CD4-positive, alpha-beta T cell treated with Interleukin-2 at 100 ng/mL for 4 hours (primary cell): ENCODE measurements at places on chromosomes 5 and 9.

DNA sequence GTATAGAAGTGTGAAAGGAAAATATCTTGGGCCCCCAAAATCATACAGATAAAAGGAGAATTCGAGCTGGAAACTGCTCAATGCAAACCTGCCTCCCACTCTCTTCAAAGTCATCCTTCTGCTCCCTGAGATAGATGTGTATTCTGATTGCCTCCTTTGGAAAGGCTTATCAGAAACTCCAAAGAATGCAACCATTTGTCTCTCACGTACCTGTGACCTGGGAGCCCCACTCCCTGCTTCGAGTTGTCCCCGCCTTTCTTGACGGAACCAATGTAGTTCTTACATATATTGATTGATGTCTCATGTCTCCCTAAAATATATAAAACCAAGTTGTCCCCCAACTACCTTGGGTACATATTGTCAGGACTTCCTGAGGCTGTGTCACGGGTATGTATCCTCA is 163.8 kb downstream of the DIRAS2 start:
- no peak for DNase-seq

DNA sequence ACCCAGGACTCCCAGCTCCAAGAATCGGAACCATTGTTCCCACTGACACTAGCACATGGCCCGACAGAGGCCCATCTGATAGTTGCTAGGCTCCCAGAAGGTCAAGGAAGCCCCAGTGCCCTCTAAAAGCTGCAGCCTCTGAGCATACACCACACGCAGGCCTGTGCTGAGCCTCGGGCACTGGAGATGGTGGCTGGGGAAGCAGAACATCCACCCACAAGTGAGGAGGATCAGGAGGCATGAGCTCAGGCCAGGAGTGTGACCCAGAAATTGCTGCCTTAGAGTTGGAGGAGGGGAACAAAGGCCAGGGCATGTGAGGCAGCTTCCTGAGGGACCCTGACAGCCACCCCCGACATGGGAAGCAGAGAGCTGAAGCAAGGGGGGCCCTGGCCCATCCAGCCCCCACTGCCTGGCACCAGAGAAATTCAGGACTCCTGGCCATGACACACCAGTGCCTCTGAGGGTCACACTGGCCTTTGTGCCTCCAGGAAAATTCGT is 21.4 kb downstream of the IPPK start:
- DNase-seq = no peak

DNA sequence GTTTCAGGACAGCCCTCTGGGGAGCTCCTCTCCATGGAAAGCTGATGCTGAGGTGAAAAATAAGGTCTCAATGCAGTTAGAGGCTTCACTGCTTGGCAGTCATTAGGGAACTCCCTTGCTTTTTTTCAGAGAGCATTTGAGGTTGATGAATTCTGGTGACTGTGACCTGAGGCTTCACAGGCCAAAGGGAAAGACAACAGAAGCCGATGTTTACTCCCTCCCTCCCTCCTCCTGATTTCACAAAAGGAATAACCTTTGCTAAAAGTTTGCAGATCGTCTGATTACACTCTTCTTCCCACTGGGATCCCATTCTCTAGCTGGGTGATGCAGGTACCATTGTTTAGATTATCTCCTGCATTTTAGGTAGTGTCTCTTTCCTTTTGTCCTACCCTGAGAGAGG is 329.4 kb downstream of the KIF4B start:
- DNase-seq = no peak

- DNase-seq = no peak
Observed at GRCh38 chr9:77028478-77028877, 9.0 kb downstream of the FOXB2 start.

DNA sequence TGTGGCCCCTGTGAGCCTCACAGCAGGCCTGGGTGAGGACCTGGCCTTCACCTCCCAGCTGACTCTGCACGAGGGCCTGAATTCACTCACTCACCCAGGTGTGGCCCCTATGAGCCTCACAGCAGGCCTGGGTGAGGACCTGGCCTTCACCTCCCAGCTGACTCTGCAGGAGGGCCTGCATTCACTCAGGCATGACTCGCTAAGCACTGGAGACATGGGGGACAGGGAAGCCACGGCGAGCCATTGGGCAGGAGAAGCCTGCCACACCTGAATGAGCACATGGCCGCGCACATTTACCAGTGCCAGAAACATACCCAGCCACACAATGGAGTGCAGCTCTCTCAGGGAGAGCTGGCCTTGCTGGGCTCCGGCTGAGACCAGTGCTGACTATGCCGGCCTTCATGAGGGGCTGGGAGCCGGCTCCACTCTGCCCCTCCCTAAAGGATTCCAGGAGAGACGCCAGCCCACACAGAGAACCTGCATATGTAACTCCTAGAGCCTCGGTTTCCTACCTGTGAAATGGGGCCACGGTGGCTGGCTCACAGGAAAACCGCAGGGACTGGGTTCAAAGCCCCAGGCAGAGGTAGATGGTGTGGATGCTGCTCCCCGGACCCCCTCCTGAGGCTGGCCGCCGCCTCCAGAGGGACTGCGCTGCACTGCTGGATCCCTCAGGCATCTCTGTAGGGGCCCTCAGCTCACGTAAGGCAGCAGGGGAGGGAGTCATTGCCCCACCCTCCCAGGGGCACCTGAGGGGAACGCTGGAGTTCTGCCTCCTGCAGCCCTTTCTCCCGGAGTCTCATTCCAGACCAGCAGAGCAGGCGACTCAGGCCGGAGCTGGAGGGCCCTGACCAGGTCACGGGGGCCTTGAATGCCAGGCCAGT is 7.2 kb downstream of the ADAMTS2 start:
- DNase-seq = no peak

DNA sequence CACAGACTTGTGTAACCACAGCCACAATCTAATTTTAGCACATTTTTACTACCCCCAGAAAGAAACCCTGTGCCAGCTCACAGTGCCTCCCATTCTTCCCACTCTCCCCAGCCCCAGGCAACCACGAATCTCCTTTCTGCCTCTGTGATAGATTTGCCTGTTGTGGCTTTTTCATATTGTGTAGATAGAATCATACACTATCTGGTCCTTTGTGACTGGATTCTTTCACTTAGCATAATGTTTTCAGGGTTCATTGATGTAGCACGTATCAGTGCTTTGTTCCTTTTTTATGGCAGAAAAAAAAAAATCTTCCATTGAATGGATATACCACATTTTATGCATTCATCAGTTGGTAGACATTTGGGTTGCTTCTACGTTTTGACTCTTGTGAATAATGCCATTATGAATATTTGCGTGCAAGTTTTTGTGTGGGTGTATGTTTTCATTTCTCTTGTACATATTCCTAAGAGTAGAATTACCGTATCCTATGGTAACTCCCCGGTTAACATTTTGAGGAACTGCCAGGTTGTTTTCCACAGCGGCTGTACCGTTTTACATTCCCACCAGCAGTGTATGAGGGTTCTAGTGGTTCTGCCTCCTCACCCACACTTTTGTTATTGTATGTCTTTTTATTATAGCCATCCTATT is 64.5 kb downstream of the RCL1 start:
- no peak for DNase-seq

DNA sequence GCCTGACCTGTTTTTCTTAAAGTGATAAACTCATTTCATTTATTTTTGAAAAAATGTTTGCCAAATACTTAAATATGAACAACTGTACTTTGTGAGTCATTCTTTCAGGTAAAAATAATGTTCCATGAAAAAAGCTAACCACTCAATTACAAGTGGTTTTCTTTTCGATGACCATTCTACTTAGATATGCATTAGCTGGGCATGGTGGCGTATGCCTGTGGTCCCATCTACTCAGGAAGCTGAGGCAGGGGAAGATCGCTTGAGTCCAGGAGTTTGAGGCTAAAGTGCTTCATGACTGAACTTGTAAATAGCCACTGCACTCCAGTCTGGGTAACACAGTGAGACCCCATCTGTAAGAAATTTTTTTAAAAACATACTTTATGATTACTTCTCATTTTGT is 4.0 kb upstream of the WDR70 start:
- DNase-seq = no peak

DNA sequence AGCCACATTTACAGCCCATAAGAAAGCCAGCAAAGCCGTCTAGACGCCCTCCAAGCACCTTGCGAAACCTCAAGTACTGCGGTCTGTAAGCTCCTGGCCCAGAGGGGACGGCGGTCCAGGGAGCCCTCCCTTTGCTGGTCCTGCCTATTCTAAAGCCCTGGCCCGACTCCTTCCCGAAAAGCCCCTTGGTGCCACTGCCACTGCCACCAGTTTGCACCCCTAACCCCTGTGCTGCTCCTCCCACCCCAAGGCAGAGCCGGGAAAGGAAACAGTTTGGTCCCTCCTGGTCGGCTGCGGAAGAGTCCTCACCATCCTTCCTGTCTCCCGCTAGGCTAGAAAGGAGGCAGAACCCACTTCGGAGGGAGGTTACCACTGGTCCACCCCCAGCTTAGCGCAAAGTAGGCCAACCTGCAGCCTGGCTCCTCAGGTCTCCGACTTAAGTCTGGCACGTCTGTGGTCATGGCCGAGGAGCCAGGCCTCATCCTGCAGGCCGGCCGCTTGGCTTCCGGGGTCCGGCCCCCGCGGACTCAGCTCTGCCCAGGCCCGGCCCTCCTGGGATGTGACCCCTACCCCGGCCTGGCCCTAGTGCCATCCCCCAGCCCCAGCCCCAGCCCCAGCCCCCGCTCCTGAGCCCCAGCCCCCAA is 916 bp downstream of the TOR1A start:
- DNase-seq = no peak

- DNase-seq = no peak
Observed at GRCh38 chr5:11560915-11561697, 343.1 kb downstream of the CTNND2 start.

DNA sequence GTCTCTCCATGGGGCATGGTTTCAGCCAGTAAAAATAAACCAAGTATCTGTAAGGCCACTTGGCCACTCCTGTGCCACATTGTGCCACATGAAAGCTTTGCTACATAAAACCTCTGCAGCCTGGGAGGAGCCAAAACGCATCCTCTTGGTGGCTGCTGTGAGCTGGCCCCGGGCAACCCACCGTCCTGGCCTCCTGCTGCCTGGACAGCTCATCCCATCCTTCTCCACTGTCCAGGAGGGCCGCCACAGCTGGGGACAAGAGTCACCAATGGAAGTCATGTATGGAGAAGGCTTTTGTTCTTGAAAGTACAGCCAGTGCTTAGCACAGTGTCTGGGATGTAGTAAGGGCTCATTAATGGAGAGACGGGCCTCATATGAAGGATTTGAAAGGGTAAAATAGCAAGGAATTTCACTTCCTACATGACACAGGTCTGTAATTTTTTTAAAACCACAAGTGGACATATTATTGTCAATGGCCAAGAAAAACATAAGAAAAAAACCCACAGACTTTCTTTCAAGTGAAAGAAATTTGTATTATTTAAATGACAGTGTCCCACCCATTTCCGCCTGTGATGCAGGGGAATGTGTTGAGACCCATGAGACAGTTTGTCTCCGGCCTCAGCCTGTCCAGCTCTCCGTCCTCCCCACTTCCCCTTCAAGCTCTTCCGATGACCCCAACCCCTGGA is 6.6 kb downstream of the PTGES start:
- DNase-seq = no peak

- DNase-seq = no peak
Observed at GRCh38 chr9:111386386-111386785, 56.4 kb upstream of the OR2K2 start.

- DNase-seq = no peak
Observed at GRCh38 chr9:26870292-26870691, 22.3 kb downstream of the CAAP1 start.

GRCh38 chr5:94288937-94289336 is 329.5 kb downstream of the KIAA0825 start:
- DNase-seq = no peak

- DNase-seq = no peak
Observed at GRCh38 chr5:177311392-177311722, 341 bp downstream of the MXD3 start.

- DNase-seq = no peak
Observed at GRCh38 chr5:158406884-158407823, 548.2 kb upstream of the CLINT1 start.

GRCh38 chr5:109719978-109720377 is 30.3 kb downstream of the MAN2A1 start:
- DNase-seq = no peak

DNA sequence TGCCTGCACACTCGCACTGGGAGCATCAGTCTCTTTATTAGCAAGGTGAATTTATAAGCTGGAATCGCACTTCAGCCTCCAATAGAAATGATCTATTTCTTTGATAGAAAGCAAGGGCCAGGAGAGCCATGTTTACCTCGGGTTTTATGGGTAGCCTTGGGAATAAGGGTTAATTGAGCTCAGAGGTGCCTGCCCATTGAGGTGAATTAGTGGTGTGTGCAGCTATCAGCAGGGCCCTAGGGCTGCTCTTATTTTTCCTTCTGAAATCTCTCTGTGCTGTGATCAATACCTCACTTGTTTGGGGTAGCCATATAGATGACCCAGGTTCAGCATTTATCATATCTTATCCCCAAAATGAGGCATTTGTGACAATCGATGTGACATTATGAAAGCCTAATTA is 297.8 kb downstream of the EBF1 start:
- no peak for DNase-seq

DNA sequence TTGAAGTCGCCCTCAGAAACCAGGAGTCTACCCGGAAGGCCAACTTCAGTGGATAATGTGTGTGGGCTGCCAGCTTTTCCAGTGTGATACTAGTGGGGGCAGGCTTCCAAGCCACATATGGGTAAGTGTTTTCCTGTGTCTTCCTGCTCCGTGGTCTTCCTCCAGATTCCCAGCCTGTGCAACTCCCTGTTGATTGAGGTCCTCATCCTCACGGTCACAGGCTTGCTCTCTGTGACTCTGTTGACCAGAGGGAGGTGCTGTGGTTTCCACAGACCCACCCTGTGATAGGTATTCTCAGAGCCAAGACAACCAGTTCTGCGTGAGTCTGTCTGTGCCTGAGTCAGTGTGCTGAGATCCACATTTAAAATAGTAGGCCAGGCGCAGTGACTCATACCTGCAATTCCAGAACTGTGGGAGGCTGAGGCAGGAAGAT is 388.0 kb upstream of the IRX2 start:
- no peak for DNase-seq

DNA sequence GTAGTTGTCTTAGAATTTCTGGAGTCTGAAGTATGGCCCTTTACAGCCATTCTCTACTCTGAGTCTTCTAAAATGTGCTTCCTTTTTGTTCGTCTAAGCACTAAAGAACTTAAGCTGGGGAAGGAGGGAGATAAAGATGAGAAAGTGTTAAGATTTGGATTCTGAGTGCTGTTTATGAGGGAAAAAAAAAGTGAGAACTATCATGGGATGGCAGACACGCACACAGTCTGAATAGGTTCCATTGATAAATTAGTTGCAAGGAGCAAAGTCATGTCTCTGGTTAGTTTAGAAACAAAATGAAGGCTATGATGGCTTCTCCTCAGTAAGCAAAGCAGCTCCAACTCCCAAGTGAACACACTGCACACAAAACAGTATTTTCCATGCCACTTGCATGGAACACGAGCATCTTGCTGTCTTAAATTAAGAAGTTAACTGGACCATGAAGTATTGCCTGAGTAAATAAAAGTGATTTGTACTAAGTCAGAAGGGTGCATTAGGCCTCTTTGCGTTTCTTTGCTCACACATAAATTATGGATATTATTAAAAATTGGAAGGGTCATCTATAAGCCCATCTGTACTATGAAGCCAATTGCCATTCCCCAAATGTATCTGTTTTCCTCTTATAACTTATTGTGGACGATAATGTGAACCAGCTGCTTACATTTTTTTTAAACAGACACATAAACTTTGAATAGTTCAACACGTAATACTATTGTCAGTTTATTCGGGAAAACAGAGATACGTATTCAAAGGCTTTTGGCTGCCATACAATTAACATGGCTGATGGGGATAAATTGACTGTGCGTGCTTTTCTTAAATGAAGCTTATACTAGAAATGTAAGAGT is 199.3 kb downstream of the SGCD start:
- no peak for DNase-seq

- no peak for DNase-seq
Observed at GRCh38 chr9:111728143-111728542, 66.6 kb downstream of the SHOC1 start.
